NCI-H774 (cell line): ENCODE measurements at places on chromosomes 2 and 18.

DNA sequence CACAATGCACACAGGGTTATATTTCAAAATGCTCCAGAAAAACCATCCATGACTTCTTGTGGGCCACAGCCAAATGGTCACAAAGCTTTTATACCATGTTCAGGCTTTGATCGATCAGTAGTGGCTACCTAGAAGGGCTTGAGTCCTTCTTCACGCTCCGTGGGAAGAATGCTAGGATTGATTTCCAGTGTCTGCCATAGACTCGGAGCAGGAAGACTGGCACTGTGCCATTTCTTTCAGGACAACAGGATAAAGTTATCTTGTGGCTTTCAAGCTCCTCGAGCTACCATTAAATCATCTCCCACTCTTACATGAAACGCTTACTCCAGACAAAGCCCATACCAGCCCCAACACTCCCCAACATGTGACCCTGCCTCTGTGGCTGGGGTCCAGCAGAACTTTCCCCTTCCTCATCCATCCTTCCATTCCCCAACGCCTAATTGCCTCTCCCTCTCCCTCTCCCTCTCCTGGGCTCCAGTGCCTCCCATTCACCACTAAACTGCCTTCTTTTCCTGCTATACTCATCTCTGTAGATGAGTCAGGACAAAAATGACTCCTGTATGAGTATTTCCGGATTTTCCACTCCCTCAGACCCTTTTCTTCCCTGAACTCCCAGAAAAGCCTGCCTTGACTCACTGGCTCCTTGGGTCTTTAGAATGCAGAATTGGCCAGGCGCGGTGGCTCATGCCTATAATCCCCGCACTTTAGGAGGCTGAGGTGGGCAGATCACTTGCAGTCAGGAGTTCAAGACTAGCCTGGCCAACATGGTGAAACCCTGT is 40.9 kb downstream of the ADD2 start:
- DNase-seq: no peak

DNA sequence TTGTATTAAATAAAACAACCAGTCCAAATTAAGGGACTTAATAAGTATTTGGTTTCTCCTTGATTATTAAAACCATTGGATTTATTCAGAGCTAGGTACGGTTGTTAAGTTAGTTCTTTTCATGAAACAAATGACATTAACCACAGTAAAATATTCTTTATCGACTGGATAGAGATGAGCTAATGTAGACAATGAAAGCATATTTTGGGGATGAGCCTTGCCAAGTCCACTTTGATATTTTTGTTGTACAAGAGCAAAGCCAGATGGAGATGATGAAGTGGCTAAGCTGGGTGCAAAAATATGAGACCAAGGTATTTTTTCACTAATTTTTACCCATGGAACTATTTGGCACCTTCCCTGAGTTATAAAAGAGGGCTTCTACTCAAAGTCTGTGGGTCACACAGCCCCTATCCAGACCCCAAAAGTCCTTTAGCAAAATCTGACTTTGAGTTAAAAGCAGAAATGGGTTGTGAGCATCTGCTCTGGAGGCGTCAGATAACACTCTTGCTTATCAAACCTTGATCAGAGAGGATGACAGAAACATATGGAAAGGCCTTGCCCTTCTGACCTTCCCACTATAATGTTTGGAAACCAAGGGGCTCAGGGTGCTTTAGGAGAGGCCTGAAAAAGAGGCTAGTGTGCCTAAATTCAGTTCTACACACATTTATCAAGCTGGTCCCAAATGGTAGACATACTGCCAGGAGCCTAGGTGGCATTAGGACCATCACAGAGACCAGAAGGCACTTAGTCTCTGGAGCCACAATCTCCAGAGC is 456.8 kb downstream of the MTX2 start:
- DNase-seq: no peak

DNA sequence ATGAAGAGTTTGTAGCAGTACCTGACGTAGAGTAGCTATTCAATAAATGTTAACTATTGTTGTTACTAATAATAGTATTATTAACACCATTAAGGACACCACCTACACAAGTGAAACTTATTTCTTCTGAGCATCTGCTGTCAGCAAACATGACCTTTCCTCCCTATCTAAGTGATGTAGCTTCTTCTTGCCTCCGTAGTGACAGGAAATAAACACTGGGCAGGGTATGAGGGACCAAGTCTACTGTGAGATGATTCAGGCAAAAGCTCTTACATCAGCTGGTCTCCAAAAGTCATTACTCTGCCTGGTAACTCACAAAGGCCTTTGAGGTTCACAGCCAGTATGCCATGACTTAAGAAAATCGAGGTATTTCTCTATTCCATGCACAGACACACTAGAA is 750.5 kb downstream of the CPS1 start:
- DNase-seq: no peak

DNA sequence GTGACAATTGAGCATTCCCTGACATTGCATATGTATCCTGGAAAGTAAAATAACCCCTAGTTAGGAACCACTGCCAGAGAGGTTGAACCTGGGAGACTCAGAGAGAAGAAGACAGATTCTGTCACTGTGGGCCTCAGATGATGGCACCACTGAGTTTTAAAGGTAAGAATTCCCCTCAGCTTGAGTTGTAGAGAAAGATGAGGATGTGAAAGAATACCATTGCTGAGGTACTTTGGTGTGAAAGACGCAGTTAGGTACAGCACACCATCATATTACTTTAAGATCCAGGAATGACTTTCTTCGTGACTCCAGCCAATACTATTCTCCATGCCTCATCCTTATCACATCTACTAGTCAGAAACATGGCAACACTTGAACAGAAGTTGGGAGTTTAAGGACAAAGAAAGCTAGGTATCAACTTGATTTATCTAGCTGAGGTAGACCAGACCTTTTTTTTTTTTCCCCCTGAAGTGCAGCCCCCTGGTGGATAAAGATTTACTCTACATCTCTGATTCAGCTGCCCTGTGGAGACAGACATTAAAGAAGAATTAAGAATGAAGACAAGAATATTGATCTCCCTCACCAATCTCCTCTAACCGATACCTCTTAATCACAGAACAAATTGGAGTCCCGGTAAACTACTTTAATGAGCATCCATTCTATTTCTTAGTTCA is 630.5 kb upstream of the FANCL start:
- no peak for DNase-seq

DNA sequence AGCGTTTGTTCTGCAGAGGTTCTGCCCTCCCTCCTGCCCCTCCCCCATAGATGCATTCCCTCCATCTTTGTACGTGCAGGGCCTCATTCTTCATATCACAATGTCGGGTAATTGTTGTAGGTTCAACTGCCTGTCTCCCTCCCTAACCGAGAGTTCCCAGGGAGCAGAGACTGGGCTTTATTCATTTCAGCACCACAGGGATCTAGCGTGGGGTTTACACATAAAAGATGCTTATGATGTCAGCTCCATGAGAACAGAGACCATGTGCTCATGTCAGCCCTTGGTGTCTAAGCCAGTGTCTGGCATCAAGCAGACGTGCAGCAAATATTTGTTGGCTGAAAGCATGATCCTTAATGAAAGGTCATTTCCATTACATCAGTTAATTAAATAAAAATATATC is 298.9 kb upstream of the TRIB2 start:
- DNase-seq: no peak

GRCh38 chr18:75167759-75168618 is 41.0 kb downstream of the PTGR3 start:
- DNase-seq: no peak

- DNase-seq: no peak
These were observed 100.5 kb downstream of the SOS1 start for GRCh38 chr2:39020383-39020782.

GRCh38 chr2:111045771-111046444 is 74.8 kb upstream of the BCL2L11 start:
- no peak for DNase-seq

DNA sequence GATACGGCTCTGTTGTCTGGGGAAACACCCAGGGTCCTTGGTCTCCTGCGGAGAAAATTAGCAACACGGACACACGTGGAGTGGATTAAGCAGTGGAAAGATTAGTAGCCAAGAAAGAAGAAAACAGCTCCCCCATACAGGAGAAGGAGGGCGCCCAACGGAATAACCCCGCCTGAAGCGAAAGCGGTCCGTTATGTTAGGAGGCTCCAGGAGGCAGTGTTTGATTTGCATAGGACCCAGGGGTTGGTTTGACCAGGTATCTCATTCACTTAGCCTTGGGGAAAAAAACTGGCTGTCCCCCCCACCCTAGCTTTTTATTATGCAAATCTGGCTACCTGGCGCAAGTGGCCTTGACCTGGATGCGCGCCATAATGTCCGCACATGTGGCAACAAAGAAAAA is 170.1 kb upstream of the KYNU start:
- no peak for DNase-seq

DNA sequence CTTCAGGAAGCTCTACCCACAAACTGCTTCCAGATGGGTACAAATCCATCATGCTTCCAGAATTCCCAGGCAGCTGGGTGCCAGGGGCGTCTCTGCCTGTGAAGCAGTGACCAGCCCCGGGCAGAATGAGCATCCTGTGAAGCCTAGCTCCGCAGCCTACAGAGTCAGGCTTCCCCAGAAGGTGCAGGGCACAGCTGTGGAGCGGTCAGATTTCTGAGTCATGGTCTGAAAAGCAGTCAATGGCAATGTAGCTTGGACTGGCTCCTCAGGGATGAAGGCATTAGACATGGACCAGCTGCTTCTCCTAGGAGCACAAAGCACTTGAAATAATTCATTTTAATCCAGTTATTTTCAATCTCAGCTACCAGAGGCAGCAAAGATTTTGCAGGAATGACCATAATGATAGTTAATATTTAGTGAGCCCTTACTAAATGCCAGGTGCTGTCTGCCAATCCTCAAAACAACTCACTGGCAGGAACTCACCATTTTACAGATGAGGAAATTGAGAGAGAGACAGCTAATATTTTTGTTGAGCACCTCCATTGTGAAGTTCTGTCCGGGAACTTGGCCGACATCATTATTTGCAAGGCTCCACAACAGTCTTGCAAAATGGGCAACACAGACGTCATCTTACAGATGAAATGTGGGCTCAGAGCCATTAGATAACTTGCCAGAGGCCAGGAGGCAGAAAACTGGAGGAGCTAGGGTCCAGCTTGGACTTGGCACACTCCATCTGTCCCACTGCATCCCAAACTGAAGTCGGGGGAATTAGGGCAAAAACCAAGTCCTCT is 31.7 kb downstream of the ACMSD start:
- DNase-seq: no peak

- no peak for DNase-seq
These were observed 63.2 kb upstream of the MGAT4A start for GRCh38 chr2:98793897-98794830.

DNA sequence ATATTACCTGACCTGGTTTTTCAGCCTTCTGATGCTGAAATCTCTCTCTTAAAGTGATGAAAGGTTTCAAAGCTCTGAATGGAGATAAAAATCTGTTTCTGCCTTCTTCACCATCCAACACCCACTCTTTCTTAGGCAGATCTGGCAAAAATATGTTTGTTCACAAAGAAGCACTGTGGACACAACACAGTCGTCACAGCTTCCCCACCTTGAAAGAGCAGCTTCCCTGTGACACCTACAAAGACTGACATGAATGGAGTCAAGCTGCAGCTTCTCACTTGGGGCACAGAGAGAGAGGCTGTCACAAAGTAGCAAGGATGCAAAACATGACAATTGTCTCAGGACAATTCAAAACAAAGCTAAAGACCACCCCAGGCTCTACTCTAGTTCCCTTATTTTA is 86.5 kb downstream of the ICOS start:
- no peak for DNase-seq

- DNase-seq: no peak
These were observed 117.6 kb downstream of the DYSF start for GRCh38 chr2:71570951-71571460.

- no peak for DNase-seq
These were observed 160.1 kb downstream of the RTP5 start for GRCh38 chr2:242029422-242030225.

DNA sequence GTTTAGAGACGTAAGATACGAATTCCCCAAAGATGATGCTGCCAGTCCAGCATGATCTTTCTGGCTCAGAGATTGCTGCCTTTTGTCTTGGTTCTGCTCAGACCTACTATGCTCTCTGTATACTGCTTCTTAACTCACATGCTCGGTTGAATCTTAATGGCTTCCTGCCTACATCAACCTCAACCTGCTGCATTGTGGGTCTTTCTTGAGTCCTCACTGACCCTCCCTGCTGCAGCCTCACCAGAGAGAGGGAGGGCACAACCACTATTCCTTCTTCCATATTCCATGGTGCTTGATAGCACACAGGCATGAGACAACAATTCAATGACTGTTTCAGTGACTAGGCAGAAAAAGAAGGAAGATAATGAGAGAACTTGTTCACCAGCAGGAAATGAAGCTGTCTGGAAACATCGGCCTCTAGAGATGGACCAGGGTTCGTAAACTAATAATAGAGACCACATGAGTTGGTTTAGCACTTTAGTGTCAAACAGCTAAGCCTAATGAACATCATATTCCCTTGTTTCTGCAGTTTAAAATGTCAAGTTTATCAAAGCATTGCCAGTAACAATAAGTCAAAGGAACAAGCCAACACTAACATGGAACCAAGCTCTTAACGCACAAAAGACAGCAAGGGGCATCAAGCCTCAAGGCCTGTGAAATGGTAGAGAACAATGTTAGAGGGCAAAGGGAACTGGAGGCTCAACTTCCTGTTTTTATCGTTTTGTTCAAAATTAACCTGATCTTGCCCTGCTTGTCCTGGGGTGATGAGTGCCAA is 333.9 kb downstream of the PDE11A start:
- DNase-seq: no peak

GRCh38 chr18:33184175-33184574 is 256.3 kb downstream of the CCDC178 start:
- no peak for DNase-seq

DNA sequence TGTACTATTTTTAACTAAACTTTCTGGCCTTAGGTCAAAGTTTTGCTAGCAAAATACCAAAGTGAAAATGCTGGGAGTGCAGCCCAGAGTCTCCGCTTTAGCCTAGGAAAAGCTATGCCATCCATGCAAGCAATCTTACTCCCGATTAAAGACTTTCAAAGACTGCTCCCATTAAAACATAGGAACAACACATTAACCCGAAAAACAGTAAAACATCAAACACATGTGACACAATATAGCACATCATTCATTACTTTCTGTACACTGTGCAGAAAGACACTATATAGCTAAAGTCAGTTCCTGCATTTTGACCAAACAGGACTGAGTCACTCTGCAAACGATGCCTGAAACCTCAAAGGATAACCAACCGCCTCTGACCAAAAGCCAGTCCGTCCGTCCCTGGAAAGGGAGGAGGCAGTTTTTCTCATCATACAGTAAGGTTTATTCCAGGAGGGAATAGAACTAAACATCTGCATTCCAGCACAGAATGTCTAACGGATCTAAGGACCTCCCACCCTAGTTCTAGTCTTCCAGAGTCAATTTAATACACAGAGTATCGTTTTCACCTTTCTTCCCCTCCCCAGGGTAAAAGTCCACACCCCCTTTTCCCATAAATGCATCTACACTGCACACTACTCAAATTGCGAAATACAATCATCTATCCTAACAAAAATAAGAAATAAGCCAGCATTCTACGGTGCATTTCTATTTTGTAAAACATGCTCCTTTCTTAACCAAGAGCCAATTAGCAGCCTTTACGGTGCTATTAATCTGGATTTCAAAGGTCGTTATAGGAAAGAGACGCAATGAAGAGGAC is 1.7 kb downstream of the ROCK2 start:
- peak; percentile 21 for DNase-seq
